ENCODE measurements at places on chromosomes 5 and 9. TPM values are rescaled to one million over a fixed set of nuclear protein-coding genes. Genes with fewer than 3 reads are reported as not detected.

GRCh38 chr9:88476491-88477271 lies 58.3 kb upstream of the NXNL2 start:
- no peak for DNase-seq

DNA sequence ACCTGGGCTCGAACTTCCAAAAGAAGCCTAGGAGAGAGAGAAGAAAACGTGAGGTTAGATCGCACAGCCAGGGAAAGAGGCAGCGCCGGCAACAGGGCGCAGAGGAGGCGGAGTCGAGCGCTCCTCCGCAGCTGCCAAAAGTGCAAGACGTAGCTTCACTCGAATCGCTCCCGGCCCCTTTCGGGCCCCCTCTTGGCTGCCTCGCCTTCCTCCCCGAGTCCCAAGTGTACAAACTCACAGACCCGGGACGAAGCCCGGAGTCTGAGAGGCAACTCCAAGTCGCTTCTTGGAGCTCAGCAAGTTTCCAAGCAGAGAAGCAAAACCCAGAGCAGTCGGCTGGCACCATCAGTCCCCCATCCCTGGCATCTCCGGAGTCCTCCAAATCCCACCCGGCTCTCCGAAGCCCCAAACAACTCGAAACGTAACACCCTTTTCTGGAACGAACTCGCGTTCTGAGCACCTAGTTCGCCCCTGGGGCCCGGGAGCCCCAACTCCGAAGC lies 1.2 kb downstream of the MIER3 start:
- DNase-seq: peak; percentile 49

GRCh38 chr5:2511706-2512105 lies 239.8 kb downstream of the IRX2 start:
- DNase-seq: no peak

DNA sequence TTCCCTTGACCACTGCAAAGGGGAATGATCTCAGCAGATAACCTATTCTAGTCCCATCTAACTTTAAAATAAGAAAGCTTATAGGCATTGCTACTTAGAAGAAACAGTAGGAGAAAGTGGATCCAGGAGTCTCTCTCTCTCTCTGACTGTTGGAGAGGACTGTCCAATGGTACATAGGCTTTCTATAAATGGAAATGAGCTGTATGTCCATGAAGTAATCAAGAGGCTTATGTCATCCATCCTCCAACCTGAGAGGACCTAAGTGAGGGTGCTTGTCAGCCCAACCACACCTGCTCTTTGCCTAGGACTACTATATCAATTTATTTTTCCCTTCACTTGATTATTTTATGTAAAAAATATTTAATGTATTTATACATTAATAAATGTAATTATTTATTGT lies 172.3 kb downstream of the PAPPA start:
- no peak for DNase-seq

Gene GHR
- 12.2 TPM for total RNA-seq

Gene LRRC19
- not detected for total RNA-seq

Data from spinal cord (tissue), 10 donors.